CD4-positive, alpha-beta T cell treated with Interleukin-4 for 1 hour (primary cell): ENCODE measurements at places on chromosomes 1 and 21.

DNA sequence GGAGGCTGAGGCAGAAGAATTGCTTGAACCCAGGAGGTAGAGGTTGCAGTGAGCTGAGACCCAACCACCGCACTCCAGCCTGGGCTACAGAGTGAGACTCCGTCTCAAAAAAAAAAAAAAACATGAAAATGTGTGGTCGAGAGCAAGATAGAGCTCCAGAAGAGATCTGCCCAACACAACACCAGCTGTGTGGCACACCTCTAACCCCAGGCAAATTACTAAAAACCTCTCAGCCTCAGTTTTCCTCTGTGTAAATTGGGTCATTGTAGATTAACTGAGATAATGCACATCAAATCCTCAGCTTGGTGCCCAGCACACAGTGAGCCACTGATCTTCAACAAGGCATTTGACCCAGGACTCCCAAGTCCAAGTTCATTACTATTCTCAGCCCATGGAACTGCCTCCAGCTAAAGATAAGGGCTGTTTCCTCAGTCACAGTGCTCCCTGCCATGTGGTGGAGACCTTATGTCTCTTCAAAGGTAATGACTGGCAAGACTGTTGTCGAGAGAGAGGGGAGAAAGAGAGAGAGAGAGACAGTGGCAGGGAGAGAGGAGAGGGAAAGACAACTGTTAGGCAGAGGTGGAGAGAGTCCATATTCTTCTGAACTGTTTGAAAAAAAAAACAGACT lies 58.1 kb downstream of the PTP4A2 start:
- DNase-seq: no peak

GRCh38 chr1:109466452-109467300 lies at the start of gene SYPL2:
Gene SYPL2 (plus strand): TSS chr1:109466546. CDS start chr1:109466844, 298 bp downstream.
- DNase-seq: peak; percentile 3

DNA sequence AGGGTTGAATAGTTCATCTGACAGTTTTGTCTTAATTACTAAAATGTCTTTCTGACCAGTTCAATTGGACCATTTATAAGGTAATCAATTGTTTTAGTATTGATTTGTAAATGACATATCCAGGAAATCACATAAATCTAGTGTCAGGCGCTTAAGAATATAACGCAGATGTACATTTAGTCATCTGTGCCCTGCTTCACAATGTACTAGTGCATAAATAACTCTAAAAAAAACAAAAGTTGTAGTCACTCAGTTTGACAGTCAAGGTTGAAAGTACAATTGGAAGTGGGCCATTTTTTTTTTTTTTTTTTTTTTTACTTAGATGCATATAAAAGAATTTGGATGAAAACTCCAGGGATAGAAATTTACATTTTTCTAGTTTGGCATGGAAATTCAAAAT lies 490.4 kb downstream of the PTPRC start:
- no peak for DNase-seq

- no peak for DNase-seq
These were observed 57.9 kb downstream of the CACHD1 start for GRCh38 chr1:64527786-64528185.

GRCh38 chr1:213977486-213977842 lies 10.3 kb upstream of the PROX1 start:
- no peak for DNase-seq

- DNase-seq: peak; percentile 5
These were observed 38.9 kb downstream of the SPRTN start for GRCh38 chr1:231376875-231377549.

DNA sequence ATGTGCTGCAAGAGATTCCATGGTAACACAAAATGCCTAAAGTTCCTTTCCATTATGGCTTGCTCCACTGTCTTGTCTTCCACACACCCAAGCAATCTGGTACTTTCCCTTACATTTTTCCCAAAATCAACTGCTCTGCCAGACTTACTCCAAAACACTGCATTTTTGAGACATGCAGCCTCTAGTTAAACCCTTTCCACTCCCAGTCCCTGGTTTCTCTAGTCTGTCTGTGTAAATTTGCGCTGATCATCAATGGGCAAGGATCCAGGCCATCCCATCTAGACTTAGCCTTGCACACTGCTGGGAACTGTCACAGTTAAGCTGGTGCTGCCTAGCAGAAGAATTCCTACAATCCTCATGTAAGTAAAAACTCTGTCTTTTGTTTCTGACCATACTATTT lies 47.8 kb downstream of the DAB1 start:
- DNase-seq: no peak

DNA sequence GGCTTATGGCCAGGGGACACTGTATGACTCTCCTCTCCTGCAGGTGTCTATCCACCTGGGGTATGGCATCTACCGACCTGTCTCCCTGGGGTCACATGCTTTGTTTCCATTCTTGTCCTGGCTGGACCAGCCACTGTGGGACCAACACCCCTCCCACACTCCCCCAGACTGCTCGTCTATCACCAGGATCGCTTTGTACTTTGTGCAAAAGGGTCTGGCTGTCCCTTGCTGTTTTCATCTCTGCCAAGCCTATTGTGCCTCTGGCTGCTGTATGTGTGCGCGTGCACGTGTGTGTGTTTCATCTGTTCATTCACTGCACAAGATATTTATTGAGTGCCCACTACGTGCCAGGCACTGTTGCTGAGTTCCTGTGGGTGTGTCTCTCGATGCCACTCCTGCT lies 25.5 kb downstream of the ETNK2 start:
- DNase-seq: no peak

DNA sequence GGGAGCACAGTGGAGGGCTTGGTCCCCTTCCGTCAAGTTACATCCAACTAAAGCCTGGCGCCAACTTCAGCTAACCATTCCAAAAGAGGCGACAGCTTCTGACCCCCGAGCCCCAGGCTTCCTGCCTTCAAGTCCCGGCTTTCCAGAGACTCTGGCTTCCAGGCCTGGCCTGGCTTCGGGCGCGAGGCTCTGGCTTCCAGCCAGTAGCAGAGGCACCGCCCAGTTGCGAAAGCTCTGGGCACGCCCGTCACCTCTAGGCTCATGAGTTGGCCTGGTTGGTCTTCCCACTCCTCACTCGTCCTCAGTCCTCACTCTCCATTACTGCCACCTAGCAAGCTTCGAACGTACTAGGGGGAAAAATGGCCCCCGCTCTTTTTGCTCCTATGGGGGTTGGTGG lies 30.0 kb upstream of the C1orf185 start:
- DNase-seq: no peak

GRCh38 chr1:230057681-230058565 lies 9.1 kb upstream of the GALNT2 start:
- no peak for DNase-seq

DNA sequence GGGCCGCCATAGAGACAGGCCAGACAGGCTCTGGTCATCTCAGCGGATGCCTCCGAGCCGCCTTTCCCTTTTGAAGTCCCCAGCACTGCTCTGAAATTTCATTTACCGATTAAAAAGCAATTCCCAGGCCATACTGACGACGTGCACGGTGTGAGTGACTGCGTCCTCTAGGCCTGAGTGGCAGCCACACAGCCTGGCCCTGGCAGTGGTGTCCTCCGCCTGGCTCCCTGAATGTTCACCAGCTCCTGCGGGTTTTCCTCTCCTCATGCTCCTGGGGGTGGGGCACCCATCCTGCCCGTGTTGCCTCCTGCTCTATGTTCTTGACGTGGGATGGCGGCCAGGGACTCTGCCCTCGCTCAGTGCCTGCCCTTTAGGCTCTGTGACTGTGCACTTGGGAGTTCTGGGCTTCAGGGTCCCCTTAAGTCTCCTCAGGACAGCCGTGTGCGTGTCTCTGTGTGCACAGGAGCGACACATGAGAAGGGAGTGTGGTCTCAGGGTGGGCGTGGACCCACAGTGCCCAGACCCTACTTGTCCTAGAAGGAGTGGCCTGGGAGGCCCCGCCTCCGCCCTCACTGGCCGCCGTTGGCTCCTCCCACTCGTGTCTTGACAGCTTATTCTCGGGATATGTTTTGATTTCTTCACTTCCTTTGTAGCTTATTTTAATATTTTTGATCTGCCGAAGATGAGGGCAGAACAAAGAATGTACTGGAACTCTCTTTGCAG lies 3.6 kb downstream of the SKI start:
- peak; percentile 88 for DNase-seq

GRCh38 chr1:164720440-164721227 lies 161.7 kb downstream of the PBX1 start:
- no peak for DNase-seq

- peak; percentile 29 for DNase-seq
These were observed 57.3 kb downstream of the PSMG1 start for GRCh38 chr21:39125752-39126485.

- no peak for DNase-seq
These were observed 137.7 kb upstream of the SMYD2 start for GRCh38 chr1:214143006-214143992.

- DNase-seq: no peak
These were observed 5.7 kb downstream of the KCNN3 start for GRCh38 chr1:154864189-154864975.
